ENCODE measurements at places on chromosomes 2 and 18.

DNA sequence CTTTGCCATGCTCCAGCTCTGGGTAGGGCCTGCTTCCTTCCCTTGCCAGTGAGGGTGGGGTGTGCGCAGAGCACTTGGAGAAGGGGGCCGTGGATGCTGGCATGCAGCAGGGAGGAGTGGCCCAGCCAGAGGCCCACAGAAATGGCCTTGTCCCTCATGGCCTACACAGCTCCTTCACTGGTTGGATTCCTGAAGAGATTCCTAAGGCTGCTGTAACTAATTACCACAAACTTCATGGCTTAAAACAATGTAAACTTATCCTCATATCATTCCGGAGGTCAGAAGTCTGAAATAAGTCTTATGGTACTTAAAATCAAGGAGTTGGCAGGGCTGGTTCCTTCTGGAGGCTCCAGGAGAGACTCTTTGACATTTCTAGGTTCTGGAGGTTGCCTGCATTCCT is 195.2 kb downstream of the GLI2 start:
- no peak for DNase-seq

- DNase-seq, result no peak
These were observed 68.8 kb upstream of the SMAD7 start for GRCh38 chr18:49019446-49020045.

- DNase-seq, result no peak
These were observed 174.2 kb downstream of the WDR7 start for GRCh38 chr18:56825321-56825720.

- DNase-seq, result no peak
These were observed 79.4 kb upstream of the FOSL2 start for GRCh38 chr2:28313220-28313784.

DNA sequence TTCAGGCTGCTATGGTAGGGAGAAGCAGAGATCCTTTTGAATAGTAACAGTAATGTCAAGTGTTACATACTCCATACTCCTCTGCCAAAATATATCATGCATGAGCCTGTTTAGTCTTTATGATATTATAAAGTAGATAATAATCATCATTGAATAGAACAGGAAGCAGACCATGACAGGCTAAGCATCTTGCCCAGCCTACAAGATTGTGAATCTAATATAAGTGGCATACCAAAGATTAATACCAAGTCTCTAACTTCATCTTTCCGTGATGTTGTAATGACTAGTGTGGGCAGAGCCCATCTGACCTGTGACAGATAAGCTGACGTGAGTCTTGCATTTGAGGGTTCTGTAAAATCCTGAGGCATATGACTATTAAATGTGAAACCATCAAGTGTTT is 13.1 kb downstream of the NDUFB3 start:
- DNase-seq, result no peak

DNA sequence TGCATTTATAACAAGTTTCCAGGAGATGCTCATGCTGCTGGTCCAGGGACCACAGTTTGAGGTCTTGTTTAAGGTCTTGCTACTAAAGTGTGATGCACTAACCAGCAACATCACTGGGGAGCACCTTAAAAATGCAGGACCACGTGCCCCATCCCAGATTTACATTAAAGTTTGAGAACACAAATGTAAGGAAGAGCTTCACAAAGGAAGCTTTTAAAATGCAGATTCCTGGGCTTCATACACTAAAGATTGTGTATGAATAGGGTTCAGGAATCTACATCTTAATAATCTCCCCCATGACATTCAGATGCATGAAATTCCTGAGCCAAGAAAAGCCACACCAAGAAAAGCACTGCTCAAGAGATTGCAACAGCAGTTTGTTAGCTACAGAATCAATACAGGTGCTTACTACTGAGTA is 235.3 kb upstream of the TANK start:
- DNase-seq, result no peak

GRCh38 chr2:161063946-161064306 is 96.3 kb upstream of the TANK start:
- DNase-seq, result no peak

- DNase-seq, result no peak
These were observed 64.3 kb downstream of the CFAP221 start for GRCh38 chr2:119608553-119608952.
